ENCODE measurements at places on chromosomes 7 and 10. TPM values are rescaled to one million over a fixed set of nuclear protein-coding genes. Genes with fewer than 3 reads are reported as not detected.

The ANKRD61 gene
- total RNA-seq = 0.27 TPM

The LBX1 gene
- total RNA-seq = not detected

The EEPD1 gene
- total RNA-seq = 19.3 TPM

DNA sequence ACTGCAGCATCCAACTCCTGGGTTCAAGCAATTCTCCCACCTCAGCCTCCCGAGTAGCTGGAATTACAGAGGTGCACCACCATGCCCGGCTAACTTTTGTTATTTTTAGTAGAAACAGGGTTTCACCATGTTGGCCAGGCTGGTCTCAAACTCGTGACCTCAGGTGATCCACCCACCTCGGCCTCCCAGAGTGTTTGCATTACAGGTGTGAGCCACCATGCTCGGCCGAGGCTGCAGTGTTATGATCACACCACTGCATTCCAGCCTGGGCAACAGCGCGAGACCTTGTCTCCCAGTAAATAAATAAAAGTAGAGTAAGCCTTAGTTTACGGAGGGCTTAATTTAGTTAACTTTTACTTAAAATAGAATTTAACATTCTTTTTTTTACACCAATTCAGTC, 23.7 kb upstream of the IGF2BP3 start:
- no peak for DNase-seq

GRCh38 chr7:68821846-68822245, 776.4 kb upstream of the AUTS2 start:
- DNase-seq = no peak

- no peak for DNase-seq
Observed at GRCh38 chr10:49010295-49010694, 70.7 kb upstream of the LRRC18 start.

GRCh38 chr10:59093461-59093860, 83.0 kb upstream of the PHYHIPL start:
- DNase-seq = no peak

GRCh38 chr7:32583791-32584190, 88.5 kb downstream of the AVL9 start:
- no peak for DNase-seq

DNA sequence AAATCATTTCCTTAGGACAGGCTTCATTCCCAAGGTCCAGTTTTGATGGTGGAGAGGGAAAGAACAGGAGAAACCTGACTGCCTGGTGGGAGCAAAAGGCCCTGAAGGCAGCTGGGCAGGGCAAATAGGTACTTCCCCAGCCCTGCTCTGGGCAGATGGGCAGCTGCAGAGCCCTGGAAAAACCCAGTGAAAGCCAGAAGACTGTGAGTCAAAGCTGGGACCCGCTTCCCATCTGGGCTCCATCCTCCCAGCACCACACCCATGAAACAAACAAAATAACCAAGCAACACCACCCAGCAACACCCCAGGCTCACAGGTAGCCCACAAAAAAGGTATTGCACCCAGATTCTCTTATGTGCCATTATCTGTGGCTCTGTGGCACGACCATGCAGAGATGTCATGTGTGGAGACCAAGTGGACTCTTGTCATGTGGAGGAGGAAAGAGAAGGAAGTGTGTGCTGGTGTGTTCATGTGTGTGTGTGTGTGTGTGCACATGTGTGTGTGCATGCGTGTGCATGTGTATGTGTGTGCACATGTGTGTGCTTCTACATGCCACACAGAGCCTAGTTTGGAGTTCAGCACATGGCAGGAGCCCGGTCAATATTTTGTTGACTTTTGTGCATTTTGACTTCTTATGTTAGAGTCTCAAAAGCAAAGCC, 9.8 kb downstream of the CLRN3 start:
- no peak for DNase-seq

DNA sequence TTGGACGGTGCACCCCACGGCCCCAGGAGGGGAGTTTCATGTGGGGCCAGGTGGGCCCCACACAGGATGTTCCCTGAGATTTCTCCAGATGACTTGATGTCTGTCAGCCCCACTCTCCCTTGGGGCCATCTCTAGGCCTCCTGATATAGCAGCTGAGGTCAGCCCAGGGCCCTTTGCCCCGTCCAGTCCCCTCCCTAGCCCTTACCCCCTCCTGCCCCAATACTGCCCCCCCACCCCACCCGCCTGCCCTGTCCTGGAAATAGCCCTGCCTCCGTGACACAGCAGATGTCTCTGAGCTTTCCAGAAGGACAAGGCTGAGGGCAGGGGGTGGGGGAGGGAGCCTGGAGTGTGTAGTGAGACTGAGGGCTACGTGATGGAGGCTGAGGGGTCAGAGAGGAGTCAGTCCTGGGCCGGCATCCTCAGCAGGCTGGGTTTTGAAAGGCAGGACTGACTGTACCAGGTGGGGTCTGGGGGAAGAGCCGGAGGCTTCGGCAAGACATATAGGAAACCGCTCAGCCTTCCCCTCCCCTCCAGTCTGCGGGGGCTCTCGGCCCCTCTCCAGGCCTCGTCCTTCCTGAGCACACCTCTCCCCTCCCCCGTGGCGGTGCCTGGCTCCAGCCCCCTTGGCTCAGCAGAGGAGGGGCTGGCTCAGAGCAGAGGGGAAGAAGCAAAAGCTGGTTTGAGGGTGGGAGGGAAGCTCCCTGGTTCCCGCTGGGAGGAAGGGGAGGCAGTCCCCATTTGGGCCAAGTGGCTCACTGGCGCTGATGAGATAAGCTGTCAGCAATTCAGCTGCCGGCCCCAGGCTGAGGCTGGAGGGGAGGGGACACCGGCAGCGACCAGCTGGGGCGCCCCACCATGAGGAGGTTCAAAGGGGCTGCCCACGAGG, 2.0 kb downstream of the FLNC start:
- no peak for DNase-seq

DNA sequence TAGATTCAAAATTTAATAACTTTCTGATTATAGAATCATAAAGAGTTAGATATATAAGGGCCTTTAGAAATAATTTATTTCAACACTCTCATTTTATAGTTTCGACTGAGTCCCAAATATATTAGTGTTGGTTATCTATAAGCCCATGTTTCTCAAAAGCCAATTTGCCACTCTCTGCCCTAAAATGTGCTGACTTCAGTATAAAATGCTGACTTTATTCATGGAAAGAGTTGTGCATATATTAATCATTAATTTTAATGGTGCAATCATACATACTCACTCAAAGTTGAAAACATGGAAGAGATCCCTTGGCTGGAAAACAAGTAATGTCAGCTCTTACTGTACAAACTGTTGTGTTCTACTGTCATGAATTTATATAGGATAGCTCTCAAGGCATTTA, 19.4 kb downstream of the ZWINT start:
- DNase-seq = no peak

GRCh38 chr7:84100866-84101265, 93.7 kb downstream of the SEMA3A start:
- no peak for DNase-seq

DNA sequence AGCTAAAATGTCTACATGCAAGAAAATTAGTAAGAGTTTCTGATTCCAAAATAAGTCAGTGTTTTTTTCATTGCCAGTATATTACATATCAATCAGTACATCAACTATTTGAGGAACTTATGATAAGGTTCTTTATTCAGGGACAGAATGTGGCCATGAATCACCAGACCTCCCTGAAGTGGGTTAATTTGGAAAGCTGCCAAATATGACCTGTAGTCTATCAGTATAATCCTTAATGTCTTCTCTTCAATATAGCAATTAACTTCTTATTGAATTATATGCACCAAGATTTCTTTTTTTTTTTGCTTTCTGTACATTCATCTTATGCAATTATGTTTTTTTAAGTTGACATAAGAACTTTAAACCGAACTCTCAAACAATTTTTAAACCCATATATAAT, 714.5 kb upstream of the POT1 start:
- no peak for DNase-seq

GRCh38 chr7:37287131-37287855, 161.4 kb downstream of the ELMO1 start:
- DNase-seq = no peak

GRCh38 chr10:17112566-17112965, 17.0 kb downstream of the CUBN start:
- DNase-seq = no peak

- DNase-seq = no peak
Observed at GRCh38 chr7:71595176-71595575, 463.2 kb downstream of the GALNT17 start.

GRCh38 chr7:92836489-92836999, at the start of gene CDK6:
TSS of gene CDK6 (minus strand) at chr7:92836573. CDS start at chr7:92833323, 3,250 bp downstream.
- peak; percentile 74 for DNase-seq

GRCh38 chr7:115356139-115356746, 434.3 kb downstream of the MDFIC start:
- DNase-seq = no peak

DNA sequence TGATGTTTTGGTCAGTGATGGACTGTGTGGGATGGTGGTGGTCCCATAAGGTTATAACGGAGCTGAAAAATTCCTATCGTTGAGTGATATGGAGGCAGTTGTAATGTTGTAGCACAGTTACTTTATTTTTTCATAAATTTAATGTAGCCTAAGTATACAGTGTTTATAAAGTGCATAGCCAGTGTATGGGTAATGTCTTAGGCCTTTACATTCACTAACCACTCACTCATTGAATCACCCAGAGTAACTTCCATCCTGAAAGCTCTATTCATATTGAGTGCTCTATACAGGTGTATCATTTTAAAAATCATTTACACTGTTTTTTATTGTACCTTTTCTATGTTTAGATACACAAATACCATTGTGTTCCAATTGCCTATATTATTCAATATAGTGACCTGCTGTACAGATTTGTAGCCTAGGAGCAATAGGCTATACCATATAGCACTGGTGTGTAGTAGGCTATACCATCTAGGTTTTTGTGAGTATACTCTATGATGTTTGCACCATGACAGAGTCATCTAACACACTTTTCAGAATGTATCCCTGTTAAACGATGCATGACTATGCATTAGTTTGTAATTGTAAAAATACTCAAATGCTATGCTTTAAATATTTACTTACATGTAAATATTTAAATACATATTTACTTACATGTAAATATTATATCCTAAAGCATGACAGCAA, 21.0 kb downstream of the PDCD4 start:
- no peak for DNase-seq

DNA sequence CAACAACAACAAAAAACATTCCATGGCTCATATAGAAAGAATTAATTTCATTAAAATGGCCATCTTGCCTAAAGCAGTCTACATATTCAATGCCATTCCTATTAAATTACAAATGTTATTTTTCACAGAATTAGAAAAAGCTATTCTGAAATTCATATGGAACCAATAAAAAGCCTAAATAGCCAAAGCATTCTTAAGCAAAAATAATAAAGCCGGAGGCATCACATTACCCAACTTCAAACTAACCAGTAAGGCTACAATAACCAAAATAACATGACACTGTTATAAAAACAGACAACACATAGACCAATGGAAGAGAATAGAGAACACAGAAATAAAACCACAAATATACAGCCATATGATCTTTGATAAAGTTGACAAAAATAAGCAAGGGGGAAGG, 330.4 kb downstream of the KIF20B start:
- DNase-seq = no peak

- DNase-seq = no peak
Observed at GRCh38 chr7:69768986-69769595, 170.8 kb downstream of the AUTS2 start.

DNA sequence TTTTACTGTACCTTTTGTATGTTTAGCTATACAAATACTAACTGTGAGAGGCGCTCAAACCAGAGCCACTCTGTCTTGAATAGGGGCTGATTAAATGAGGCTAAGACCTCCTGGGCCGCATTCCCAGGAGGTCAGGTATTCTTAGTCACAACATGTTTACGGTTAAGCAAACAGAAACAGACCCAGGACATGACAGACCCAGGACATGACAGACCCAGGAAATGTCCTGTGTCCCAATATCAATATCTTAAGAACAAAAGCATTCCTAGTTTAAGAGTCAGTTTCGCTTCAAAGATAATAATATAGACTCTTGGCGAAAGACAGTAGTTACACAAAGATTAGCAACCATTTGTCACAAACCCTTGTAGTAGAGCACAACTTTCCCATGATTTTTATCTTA, 304.5 kb downstream of the CCSER2 start:
- DNase-seq = no peak

- DNase-seq = no peak
Observed at GRCh38 chr7:12069757-12070156, 141.3 kb upstream of the TMEM106B start.

All from sciatic nerve (tissue), 2 donors.